ENCODE measurements at places on chromosomes 6 and 20.

DNA sequence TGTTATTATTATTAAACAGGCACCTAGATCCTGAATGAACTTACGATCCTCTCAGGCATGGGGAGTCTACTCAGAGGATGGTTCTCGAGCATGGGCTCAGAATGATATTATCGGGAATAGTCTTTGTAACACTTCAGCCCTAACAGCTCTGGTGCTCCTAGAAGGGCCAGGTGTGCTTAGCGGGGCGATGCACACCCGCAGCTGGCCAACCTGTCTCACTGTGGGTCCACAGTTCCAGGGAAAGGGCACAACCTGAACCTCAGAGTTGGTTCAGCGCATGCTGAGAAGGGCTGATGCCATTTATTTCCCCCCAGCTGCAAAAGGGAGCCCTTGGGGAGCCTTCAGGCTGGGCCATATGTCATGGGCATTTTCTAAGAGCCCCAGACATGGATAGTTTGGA lies 26.2 kb downstream of the RRAGD start:
- no peak for DNase-seq

DNA sequence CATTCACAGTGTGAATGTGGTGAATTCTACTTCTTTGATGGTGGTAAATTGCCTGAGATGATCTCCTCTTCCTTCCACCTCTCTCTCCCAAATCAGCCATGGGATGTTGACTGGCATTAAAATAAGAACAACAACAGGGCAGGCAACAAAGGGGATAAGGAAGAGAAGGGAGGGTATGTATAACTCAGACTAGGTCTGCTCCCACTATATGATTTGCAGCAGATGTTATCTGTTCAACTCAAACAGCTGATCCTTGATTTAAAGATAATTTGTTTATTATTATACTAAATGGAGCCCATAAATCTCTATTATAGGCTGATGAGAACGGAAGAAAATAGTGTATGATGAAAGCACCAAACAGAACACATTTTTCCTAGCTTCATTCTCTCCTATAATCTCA lies 262.0 kb downstream of the BTBD3 start:
- DNase-seq, result no peak

DNA sequence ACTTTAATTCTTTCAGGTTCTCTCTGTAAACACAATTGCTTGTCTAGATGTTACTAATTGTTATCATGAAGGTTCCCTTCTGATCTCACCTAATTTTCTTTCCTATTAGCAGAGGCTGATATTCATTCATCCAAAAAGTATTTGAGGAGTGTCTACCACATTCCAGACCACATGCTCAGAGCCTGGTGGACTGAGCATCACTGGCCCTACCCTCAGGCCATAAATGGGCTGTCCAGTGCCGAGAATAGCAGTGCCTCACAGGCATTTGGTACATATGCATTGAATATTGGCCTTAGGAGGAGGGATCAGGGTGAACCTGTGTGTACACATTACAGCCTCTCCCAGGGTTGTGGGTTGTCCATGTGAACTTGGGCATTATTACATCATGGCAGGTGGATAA lies 40.4 kb upstream of the PRELID3B start:
- DNase-seq, result no peak

GRCh38 chr6:124573953-124574352 lies 388.3 kb upstream of the RNF217 start:
- DNase-seq, result peak; percentile 80

GRCh38 chr6:3208098-3208774 lies 19.2 kb downstream of the TUBB2B start:
- DNase-seq, result no peak

GRCh38 chr20:19482726-19483125 lies 270.3 kb downstream of the SLC24A3 start:
- DNase-seq, result no peak

GRCh38 chr6:111347589-111347988 lies 135.4 kb downstream of the REV3L start:
- no peak for DNase-seq

GRCh38 chr20:34927736-34928135 lies 27.9 kb downstream of the GSS start:
- DNase-seq, result no peak

DNA sequence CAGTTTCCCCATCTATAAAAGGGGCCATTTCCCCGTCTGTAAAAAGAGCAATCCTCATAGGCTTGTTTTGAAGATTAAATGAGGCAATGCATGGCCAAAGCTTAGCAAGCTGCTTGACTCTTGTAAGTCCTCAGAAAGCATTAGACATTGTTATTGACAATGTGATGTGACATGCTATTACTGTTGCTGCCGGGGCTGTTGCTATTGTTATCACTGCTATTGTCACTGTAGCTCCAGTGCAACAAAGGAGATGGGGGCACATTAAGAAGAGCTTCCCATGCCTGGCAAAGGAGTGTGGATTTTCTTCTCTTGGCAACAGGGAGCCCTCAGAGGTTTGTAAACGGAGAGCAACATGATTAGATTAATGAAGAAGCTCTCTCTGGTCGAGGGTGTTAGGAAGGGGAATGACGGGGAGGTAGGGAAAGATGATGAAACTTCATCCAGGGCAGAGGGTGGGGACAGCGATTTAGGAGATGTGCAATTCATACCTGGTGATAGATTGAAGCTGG lies 33.1 kb upstream of the FAM83D start:
- no peak for DNase-seq

- DNase-seq, result no peak
Observed at GRCh38 chr6:110067837-110068591, 89.9 kb downstream of the GPR6 start.

DNA sequence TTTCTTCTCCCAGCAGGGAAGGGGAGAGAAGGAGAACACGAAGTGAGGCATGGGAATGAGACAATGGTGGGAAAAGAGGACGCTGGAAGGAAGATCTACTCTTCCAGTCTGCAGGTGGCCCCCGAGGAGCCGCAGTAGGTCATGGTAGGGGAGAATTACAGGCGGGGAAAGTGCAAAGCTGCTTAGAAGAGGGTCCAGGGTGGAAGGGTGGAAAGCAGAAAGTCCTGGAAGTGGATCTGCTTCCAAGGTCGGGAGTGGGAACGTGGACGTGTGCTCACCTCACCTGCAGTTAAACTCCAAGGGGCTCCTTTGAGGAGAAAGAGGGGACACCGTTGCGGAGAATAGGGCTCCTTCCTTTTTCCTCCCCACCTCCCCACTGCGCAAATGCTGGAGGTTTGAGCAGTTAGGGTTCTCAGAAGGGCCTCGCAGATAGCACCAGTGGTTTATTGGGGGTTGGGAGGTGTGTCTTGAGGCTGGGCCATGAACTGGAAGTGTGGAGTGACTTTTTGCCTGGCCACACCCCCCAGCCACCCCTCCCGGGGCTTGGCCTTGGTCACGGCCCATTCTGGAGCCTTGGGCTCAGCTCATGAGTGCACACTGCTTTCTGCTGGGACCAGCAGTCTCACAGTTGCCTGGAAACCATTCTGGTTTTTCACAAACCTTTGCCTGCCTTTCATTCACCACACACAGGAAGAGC lies 100.4 kb upstream of the MLN start:
- DNase-seq, result no peak

DNA sequence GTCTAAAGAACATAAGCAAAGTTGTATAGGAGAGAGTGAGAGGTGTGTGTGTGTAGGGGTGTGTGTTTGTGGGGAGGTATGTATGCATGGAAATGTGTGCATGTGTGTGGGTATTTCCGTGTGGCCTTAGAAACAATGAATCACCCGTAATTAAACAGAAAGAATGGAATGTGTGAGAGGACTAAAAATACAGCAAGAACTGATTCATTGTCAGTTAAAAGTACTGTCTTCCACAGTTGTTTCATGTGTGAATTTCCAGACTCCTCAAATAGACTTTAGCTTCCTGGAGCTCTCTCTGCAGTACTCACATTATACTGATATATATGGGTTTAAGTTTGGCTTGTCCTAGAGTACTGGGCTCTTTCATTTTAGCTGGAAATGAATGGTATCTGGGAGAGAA lies 145.7 kb downstream of the RIMS1 start:
- no peak for DNase-seq

- DNase-seq, result no peak
Observed at GRCh38 chr6:160010067-160010466, 41.2 kb downstream of the IGF2R start.

DNA sequence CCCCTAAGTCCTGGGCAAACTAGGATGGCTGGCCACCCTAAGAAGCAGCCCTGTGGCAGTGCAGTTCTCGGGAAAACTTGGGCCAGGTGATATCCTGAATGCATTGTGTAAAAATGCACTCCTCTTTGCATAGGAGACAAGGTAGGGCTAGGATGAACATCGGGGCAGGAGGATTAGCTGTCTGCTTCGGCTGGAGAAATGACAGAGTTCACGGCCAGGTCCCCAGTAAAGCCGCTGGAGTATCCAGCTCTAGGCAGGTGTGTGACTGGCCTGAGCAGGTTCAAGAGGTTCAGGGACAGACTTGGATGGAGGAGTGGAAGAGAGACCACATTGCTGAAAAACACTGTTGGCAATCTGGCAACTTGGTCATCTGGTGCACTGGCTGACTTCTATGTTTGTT lies 26.4 kb downstream of the DTD1 start:
- no peak for DNase-seq

DNA sequence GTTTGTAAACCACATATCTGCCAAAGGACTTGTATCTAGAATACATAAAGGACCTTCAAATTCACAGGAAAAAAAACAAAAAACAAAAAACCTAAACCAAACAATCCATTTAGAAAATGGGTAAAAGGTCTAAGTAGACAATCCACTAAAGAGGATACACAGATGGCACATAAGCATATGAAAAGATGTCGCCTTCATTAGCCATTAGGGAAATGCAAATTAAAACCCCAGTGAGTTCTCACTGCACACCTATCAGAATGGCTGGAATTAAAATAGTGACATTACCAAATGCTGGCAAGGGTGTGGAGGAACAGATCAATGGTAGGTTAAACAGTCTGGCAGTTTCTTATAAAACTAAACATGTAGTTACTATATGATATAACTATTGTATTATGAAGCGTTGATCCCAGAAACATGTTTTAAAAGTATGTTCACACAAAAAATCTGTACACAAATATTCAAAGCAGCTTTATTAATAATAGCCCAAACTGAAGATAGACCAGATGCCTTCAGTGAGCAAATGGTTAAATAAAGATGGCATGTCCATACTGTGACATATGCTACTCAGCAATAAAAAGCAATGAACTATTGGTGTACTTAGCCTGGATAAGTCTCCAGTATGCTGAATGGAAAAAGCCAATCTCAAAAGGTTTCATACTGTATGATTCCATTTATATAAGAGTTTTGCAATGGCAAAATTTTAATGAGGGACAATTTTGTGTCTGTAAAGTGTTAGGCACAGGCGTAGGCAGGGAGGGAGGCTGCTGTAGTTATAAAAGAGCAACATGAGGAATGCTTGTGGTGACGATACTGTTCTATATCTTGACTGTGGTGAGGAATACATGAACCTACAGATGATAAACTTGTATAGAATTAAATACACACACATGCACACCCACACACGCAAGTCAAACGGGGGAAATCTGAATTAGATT lies 43.9 kb downstream of the PLCB1 start:
- DNase-seq, result no peak

- DNase-seq, result no peak
Observed at GRCh38 chr6:118179048-118179447, 272.0 kb downstream of the SLC35F1 start.

GRCh38 chr20:59042796-59043631 lies 428 bp upstream of the PRELID3B start:
- peak; percentile 93 for DNase-seq

- no peak for DNase-seq
Observed at GRCh38 chr6:142857796-142858555, 87.0 kb downstream of the HIVEP2 start.

DNA sequence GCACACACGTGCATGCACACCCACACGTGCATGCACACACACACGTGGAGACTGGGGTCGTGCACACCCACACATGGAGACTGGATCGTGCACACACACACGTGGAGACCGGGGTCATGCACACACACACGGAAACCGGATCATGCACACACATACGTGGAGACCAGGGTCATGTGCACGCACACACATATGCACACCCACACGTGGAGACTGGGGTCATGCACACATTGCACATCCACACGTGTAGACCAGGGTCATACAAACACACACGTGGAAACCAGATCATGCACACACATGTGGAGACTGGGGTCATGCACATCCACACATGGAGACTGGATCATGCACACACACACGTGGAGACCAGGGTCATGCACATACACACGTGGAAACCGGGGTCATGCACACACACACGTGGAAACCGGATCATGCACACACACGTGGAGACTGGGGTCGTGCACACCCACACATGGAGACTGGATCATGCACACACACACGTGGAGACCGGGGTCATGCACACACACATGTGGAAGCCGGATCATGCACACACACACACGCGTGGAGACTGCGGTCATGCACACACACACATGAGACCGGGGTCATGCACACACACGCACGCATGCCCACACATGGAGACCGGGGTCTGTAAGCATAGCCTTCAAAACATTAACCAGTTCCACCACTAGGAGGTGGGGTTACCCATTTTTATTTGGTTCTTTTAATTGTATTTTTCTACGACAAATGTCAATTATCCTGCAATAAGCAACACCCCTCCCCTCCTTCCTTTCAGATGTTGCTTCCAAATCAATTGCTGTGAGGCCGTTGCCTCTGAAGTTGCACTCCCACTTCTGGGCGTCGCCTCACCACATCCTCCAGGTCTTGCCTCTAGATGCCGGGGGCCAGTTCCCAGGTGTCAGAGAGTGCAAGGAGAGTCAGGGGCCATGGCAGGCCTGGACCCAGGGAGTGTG lies 95.8 kb downstream of the TMEM242 start:
- DNase-seq, result no peak

- DNase-seq, result no peak
Observed at GRCh38 chr20:6140947-6141346, 18.1 kb upstream of the FERMT1 start.

DNA sequence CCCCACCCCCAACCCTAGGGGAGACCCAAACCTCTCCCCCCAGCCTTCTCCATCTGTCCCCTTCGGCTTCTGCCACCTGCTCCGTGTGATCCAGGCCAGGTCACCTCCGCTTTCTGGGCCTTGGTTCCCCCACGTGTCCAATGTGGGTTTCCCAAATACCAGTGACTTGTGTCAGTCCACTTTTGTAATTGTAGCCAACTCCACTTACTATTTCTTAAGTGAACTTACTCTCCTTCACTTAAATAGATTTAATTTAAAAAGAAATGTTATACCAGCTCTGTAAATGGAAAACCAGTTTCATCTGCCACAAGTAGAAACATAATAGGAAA lies 10.0 kb upstream of the FAM110A start:
- no peak for DNase-seq

DNA sequence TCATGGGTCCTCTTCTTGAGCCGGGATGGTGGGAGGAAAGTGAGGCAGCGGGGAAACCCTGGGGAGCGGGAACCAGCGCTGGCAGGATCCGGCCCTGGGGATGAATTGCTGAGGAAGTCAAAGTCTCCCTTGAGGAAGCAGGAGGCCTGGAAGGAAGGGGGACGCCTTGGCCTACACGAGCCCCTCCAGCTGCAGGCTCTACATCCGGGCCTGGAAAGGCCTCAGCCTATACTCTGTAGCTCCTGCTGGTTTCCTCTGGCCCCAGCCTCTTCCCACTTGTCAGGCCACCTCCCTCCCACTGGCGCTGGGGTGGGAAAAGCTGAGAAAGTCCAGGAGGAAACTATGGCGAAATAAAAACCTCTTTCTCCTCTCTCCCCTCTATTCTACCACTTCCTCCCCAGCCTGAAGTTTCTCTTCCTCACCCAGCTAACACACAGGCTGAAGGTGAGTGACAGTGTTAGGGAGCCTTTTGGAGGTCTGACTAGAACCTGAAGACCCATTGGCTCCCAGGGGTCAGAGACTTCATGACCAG lies 14.9 kb downstream of the TREML2 start:
- DNase-seq, result no peak
